Panc1 (cell line): ENCODE measurements at places on chromosomes 3 and 15.

- no peak for DNase-seq
Observed at GRCh38 chr15:34047893-34048775, 9.1 kb upstream of the AVEN start.

DNA sequence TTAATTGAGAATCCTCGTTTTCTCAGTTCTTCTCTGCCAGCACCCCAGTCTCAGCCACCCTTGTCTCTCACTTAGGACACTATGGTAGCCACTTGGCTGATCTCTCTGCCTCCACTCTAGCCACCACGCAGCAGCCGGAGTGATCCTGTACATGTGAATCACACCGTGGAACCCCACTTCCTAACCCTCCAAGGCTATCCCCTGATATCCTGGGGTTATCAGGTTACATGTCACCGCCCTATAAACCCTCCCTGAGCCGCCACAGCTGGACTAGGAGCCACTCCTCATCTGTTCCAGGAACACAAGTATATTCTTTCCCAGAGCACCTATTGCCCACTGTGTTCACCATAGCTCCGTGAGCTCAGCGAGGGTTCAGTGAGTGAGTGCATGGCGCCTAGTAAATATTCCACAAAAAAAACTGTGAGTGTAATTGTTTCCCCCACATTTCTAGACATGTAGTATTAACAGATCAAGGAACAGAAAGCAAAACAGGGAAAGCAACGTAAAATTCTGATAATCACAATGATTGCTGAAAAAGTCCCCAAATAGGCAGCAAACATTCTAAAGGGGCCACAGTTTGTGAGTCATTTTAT lies 661 bp upstream of the PARP14 start:
- DNase-seq = no peak

GRCh38 chr3:125001557-125002413 lies 54.0 kb downstream of the HEG1 start:
- DNase-seq = no peak

GRCh38 chr3:178001670-178002101 lies 534.5 kb upstream of the KCNMB2 start:
- no peak for DNase-seq

- DNase-seq = no peak
Observed at GRCh38 chr15:22980189-22981050, at the start of gene CYFIP1. CYFIP1 (minus strand) TSS chr15:22980368; CDS start chr15:22947285, 33,083 bp downstream.

DNA sequence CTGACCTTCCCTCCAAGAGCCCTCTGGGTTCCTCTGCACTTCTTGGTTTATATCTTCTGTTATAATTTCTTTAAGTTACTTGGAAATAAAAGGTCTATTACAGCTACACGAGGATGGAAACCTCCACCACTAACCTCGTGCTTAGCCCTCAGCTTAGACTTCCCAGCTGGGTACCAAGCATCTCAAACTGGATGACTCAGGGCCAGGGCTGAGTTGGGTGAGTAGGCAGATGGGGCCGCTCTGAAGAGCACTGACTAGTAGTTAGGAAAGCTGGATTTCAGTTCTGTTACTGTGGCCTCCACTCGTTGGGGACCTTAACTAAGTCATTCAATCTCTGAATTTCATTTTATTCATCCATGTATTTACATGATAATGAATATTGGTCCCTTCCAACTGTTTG lies 1036.6 kb downstream of the IGSF11 start:
- no peak for DNase-seq

- no peak for DNase-seq
Observed at GRCh38 chr15:62994975-62995681, 47.4 kb upstream of the TPM1 start.

DNA sequence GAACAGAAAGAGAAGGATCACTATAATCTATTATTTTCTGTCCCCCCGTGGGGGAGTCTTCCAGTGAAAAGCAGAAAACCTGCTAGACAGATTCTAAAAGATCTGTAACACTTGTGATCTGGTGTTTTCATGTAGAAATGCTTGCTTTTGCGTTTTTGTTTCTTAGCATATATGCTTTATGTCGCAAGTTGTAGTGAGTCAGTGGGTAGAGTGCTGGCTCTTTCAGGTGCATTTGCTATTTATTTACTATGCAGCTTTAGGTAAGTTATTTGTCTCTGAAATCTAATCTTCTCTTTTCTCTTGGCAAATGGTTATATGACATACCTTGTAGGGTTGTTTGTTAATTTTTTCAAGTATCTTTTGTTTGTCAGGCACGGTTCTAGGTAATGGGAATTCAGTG lies 9.4 kb downstream of the AKAP13 start:
- no peak for DNase-seq

DNA sequence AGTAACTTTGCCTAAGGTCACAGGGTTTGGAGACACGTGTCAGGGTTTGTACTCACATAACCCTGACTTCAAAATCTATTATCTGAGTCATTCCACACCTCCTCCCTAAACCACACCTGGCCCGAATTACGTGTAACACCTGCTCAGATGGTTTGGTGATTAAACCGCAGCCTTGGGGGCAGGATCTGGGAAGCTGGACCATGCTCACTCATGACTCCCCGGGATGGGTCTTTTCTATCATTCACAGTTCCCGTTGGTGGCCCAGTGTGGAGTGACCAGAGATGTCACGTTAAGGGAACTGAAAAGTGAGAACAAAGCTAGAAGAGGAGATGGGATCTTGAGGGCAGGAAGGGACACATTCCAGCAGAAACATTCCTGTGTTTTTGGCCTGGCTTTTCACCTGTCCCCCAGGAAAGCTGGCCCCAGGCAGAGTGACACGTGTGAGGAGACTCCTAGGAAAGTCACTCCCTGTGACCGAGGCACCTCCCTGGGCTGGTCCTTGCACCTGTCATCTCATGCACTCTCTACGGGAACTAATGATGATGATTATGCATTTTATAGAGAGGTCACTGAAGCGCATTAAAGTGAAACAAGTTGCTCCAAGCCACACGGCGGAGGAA lies 75.4 kb upstream of the POMGNT2 start:
- no peak for DNase-seq

DNA sequence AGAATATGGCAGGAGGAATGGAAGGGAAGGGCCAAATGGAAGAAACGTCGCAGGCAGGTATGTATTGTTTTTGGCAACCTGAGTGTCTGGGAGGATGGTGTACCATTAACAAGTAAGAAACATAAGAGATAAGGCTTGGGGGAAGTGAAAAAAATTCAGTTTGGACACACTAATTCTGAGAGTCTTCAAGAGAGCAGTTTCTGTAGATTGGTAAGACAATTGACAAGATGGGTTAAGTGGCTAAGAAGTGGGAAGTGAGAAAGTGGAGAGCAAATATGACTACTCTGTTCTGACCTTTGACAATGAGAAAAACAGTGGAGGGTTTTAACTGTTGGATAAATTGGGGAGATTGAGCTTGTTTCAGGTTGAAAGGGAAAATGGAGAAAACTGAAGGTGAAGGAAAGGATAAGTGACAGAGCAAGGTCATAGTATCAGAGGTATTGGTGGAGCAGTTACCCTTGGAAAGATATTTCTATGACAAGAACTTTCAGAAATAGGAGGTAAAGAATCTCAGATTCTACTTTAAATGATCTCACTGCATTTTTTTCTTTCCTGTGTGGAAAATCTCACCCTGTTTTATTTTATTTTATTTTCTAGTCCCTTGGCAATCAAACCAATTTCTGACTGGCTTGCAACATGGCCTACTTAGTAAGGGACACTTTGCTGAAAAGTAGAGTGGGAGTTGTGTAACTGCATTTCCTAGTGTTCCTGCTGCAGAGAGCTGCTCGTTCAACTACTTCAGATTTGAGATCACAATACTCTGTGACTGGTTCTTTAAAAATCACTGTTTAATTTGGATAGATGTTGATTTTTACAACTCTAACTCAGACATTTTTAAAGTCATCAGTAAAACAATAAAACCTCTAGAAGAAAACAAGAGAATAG lies 23.1 kb upstream of the GABPB1 start:
- no peak for DNase-seq

GRCh38 chr3:135792174-135792573 lies 173.4 kb upstream of the PPP2R3A start:
- no peak for DNase-seq

DNA sequence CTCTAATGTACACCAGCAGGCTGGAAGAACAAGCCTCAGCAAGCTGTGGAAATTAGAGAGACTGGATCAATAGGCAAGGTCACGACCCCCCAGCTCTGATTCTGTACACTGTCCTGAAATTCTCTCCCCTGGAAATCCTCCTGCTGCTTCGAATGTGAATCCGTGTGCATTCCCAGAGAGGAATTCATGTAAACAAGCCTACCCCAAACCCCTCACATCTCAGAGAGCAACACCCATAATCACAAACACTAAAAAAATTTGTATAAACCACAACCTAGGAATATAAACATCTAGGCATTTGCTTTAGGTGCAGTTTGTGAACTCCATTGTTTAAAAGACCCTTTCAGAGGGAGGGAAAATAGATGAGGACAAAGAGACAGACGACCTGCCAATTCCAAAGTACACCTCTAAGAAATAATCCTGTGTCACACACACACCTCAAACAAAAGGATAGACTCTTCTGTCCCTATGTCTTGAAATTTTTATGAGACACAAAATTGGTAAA lies 325.2 kb downstream of the WDR72 start:
- DNase-seq = no peak

GRCh38 chr15:27017168-27017809 lies 46.3 kb downstream of the GABRG3 start:
- DNase-seq = peak; percentile 28

DNA sequence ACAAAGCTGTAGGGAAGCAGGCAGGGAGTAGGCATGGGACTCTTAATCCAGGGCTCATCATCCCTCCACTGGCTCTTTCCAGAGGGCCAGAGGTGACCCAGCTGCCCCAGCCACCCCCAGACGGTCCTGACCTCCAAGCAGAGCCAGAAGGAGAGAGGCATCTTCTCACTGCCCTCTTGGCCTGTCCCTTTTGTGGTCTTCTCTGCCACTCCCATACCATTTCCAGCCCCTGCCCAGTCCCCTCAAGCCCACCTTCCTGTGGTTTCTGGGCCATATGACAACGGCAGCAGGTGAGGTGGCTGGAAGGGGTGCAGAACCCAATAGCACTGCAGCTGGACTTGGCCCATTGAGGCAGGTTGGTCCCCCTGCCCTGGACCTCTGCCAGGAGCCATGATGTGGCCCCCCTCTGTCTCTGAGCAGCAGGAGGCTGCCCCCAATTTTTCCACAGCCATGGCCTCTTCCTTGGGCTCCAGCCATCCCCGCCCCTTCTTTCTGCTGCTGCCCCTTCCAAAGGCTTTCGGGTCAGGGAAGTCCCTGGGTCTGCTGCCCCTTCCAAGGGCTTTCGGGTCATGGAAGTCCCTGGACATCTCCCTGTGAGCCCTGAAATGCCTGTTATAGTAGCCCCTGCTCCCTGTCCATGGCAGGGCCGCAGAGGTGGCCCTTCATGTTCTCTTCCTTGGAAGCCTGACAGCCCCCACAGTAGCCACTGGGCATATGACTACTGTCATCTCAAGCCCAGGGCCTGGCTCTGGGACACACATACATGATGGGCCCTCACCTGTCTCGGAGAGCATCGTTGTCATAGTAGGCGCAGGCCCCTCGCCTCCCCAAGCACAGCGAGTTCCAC lies 39.5 kb upstream of the RAB6B start:
- DNase-seq = no peak

- no peak for DNase-seq
Observed at GRCh38 chr3:99330924-99331532, 307.4 kb upstream of the COL8A1 start.

GRCh38 chr3:78257951-78258530 lies 1218.1 kb downstream of the ROBO2 start:
- DNase-seq = no peak

DNA sequence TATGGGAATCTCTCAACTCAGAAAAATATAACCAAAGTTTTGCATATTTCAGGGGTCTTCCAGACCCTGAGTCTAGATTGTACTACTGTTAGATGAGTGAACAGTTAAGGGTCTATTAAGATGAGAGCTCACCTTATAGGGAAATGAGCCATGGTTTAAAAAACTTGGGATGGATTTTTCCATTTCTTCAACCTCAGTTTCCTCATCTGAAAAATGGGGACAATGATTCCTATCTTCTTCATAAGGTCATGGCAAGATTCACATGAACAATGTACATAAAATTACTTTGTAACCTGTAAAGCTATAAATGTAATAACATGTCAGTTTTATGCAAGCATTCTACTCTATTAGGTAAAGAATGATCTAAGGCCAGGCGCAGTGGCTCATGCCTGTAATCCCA lies 28.7 kb downstream of the NPTN start:
- DNase-seq = no peak

- no peak for DNase-seq
Observed at GRCh38 chr3:56799251-56799882, 2.4 kb downstream of the ARHGEF3 start.

GRCh38 chr3:43641306-43642114 lies 19.7 kb upstream of the ANO10 start:
- DNase-seq = no peak

DNA sequence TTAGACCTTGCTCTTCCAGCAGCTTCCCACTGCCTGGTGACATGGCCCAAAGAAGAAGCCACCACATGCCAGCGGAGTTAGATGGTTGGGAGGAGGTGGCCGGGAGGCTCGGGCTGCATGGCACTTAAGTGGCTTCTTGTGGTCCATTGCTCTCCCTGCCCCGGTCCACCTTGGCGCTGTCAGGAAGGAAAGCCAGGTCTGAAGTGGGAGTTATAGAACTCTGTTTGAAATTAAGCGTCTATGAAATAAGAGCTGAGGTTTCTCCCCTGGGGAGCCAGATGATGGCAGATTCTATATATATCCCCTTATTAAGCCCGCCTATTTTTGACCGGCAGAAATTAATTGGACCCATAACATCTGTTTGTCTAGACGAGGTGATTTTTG lies 61.2 kb downstream of the ITGA11 start:
- DNase-seq = no peak

DNA sequence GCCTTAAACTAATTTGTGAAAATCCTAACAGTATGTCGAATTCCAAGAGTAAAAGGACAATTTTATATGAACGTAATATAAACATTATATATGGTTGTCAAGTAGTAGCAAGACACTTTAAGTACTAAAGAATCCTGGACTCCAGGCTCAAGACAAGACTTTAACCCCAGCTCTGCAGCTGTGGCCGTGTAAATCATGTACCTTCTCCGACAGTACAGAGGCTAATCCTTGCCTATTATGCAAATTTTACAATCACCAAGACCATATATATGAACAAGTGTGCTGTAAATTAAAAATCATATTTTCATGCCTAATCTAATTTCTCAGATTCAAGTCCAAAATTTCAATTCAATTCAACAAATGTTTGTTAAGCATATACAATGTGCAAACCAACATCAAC lies 35.8 kb downstream of the RBM15B start:
- DNase-seq = no peak
